ENCODE measurements at places on chromosomes 12 and 14. TPM values are rescaled to one million over a fixed set of nuclear protein-coding genes. Genes with fewer than 3 reads are reported as not detected.

AMN gene
- total RNA-seq, result 2.1 TPM

PPP1R3E gene
- 12.4 TPM for total RNA-seq

DNA sequence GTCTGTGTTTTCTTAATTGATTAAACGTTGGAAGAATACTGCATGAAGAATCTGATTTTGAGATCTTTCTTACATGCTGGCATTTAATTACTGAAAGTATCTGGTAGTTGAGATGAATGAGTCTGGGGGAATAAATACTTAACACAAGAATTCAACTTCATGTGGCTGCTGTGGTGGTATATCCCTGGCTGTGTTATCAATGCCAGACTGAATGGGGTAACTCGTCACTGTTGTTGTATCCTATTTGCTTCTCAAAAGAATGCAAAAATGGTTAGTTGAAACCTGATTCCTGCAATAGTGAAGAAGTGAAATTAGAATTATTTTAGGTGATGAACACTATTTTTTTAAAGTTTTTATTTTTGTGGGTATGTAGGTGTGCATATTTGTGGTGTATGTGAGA lies 72.5 kb downstream of the HMGA2 start:
- no peak for DNase-seq

- no peak for DNase-seq
Measured at GRCh38 chr14:22113401-22113800, 439.8 kb upstream of the OR4E1 start.
